Neural crest cell (in vitro differentiated cells): ENCODE measurements at places on chromosomes 12 and 14. TPM values are rescaled to one million over a fixed set of nuclear protein-coding genes. Genes with fewer than 3 reads are reported as not detected.

DNA sequence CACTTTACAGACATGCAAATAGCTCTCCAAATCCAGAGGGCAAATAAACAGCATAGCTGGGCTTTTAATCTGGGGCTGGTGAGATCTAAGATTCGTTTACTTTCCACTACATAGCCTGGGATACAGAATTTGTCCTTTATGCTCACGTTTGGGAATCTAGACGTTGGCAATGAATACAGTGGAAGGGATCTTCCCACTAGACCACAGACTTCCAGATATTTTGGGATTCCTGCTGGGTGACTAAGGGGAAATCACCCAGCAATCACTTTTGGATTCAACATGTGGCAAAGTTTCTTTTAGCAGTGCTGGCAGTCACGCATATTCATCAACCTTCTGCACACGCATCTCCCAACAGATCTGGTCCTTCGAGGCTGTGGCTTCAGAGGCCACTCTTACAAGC is 23.5 kb downstream of the APPL2 start:
- no peak overlapping the region for H3K4me3 ChIP-seq
- DNase-seq: no peak
- H3K27me3 ChIP-seq: no peaks in the 10 kb centered on the region
- no peak overlapping the region for H3K27ac ChIP-seq
- H3K36me3 ChIP-seq: peaks cover 25% of the 10 kb centered on the region
- no peaks in the 10 kb centered on the region for H3K4me1 ChIP-seq

Gene TROAP
- 88.0 and 91.2 TPM in 2 replicates for total RNA-seq

GRCh38 chr12:88578276-88579160 is 1.8 kb downstream of the KITLG start:
- peak overlapping the region; percentile 96 for H3K4me3 ChIP-seq
- peaks cover 47% of the 10 kb centered on the region for H3K4me1 ChIP-seq
- peaks cover 10% of the 10 kb centered on the region for H3K27me3 ChIP-seq
- H3K27ac ChIP-seq: no peak overlapping the region
- DNase-seq: peak; percentile 8

- no peak overlapping the region for H3K27ac ChIP-seq
- H3K4me1 ChIP-seq: no peaks in the 10 kb centered on the region
Measured at GRCh38 chr14:20667957-20668356, 16.4 kb upstream of the RNASE4 start.

Gene CELA1
- total RNA-seq: not detected in 2 replicates

DNA sequence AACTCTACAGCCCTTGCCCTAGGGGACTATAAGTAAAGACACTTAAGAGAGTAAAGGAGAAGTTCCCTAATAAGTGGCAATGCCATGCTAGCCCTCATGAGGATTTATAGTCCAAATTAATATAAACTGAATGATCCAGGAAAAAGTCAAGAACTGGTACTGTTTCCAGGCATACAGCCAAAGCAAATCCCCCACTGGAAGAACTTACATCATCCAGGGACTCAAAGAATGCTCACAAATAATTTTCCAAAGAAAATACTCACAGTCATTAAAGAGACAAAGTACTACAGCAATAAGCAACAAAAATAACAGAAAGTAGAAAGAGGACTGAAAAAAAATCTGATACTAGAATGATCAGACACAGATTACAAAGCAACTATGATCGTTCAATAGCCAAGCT is 79.7 kb upstream of the RAP1B start:
- no peaks in the 10 kb centered on the region for H3K4me1 ChIP-seq
- H3K36me3 ChIP-seq: no peaks in the 10 kb centered on the region
- no peaks in the 10 kb centered on the region for H3K27me3 ChIP-seq
- DNase-seq: no peak
- H3K4me3 ChIP-seq: no peak overlapping the region

DNA sequence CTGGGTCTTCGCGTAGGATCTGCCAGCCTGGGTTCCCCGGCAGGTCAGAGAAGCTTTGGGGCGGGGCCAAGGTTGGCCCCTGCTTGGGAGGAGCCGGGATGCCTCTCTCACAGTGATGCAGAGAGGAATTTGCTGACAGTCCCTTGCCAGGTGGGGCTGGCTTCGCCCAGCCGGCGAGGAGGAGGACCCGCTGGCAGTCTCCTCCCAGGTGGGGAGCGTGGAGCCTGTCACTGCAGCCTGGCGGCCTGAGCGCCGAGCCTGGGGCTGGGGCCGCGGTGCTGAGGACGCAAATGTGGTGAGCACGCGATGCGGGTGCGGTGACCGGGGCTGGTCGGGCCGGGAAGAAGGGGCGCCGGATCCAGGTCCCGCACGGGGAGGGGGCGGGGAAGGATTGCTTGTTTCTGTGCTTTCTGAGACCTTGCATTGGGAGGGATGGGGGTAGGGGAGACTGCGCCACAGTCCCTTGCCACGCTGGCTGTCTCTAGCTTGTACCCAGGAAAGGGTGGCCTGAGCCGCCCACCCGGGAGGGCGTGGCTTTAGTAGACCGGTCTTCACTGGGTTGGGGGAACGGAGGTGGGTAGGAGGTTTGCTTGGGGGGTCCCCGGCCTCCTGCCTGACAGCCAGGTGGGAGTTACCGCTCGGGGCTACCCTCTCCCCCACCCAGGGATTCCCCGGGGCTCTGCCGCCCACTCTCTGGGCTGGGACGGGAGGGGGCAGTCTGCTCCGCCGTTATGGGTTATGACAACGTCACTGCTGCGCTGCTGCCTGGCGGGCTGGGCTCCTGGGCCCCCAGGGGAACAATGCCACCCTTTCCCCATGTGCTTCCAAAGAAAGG is at the start of gene TMEM63C:
TSS of gene TMEM63C (plus strand) at position 196 of the 835 bp plus-strand sequence. CDS start 37,016 bp downstream, outside the sequence.
- peak; percentile 55 for DNase-seq
- no peak within 1 kb of the TSS for H3K27ac ChIP-seq
- peaks cover 15% of the 10 kb centered on the region for H3K27me3 ChIP-seq
- no peaks in the 10 kb centered on the region for H3K36me3 ChIP-seq
- H3K4me1 ChIP-seq: peaks cover 13% of the 10 kb centered on the region
- H3K4me3 ChIP-seq: peak within 1 kb of the TSS; percentile 74

Gene HSPA2
- total RNA-seq: 2.6 and 2.7 TPM in 2 replicates

Gene CCDC196
- not detected in 2 replicates for total RNA-seq

DNA sequence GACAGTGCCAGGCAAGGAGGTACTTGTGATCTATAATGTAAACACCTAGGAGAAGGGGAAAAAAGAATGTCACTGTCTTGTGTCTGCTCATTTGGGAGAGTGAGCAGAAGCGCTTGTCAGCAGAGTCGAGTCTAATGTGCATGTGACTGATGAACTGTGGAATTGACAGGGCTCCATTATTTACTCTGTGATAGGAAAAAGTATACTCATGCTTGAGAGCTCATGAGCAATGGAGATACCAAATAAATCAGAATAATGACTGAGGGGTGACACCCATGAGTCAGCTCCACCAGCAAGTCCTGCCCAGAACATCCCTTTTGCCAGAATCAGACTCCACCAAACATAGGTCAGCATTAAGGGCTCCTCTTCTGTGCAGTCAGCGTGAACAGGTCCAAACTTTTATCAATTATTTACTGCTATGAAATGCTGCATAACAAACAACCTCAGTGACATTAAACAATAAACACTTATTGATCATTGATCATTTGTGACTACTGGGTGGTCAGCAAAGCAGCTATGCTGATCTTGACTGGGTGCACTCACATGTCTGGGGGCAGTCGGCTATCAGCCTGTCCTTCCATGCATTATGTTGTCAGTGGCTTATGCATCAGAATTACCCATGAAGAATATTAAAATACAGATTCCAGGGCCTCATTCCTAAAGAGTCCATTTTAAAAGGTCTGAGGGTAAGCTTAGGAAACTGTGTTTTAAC is 29.2 kb upstream of the WSCD2 start:
- peaks cover 44% of the 10 kb centered on the region for H3K27me3 ChIP-seq
- H3K27ac ChIP-seq: no peak overlapping the region
- no peaks in the 10 kb centered on the region for H3K36me3 ChIP-seq
- H3K4me1 ChIP-seq: no peaks in the 10 kb centered on the region
